Motor neuron (in vitro differentiated cells): ENCODE measurements at places on chromosomes 12 and 14.

DNA sequence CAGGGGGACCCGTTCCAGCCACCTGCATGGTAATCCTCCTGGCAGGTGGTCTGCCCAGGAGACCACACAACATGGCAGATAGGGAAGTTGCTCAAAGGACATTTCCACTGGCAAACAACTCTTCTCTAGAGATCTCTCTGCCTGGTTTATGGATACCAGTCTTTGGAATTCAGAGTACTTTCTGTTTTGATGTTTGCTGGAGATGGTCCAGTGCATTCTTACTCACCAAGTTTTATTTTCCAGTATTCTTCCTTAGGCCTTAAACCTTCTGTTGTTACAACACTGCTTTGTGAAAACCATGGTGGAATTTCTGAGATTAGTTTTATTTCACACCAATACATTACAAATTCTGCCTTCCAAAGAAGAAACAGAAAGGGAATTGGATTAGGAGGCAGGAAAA, 428.3 kb downstream of the FUT8 start:
- ATAC-seq: peak; percentile 59

- ATAC-seq: no peak
Measured at GRCh38 chr12:72278894-72279293, 6.7 kb downstream of the TRHDE start.

- no peak for ATAC-seq
Measured at GRCh38 chr12:69345742-69346141, 2.4 kb upstream of the LYZ start.

GRCh38 chr12:24015833-24016160, 66.3 kb upstream of the SOX5 start:
- ATAC-seq: no peak

- no peak for ATAC-seq
Measured at GRCh38 chr12:121494093-121494787, 86.6 kb downstream of the KDM2B start.

GRCh38 chr14:79091381-79091963, 921.3 kb downstream of the NRXN3 start:
- ATAC-seq: no peak

GRCh38 chr12:10301103-10301502, 6.6 kb upstream of the KLRD1 start:
- no peak for ATAC-seq
